ENCODE measurements at places on chromosomes 4 and X. TPM values are rescaled to one million over a fixed set of nuclear protein-coding genes. Genes with fewer than 3 reads are reported as not detected.

USP17L30 gene
- total RNA-seq = not detected

GAB1 gene
- total RNA-seq = 7.1 TPM

GABRA4 gene
- total RNA-seq = 0.12 TPM

CYP2U1 gene
- 9.0 TPM for total RNA-seq

GAGE12J gene
- not detected for total RNA-seq

ARHGAP6 gene
- 9.9 TPM for total RNA-seq

RENBP gene
- total RNA-seq = 18.8 TPM

CFI gene
- total RNA-seq = 9.3 TPM

FAM193A gene
- total RNA-seq = 11.1 TPM

H2BW1 gene
- total RNA-seq = not detected

CT45A1 gene
- total RNA-seq = not detected

ZNF711 gene
- 0.13 TPM for total RNA-seq

TKTL2 gene
- total RNA-seq = not detected

MAGEA4 gene
- not detected for total RNA-seq

DUX4 gene
- total RNA-seq = not detected

ERAS gene
- total RNA-seq = not detected

UGT2B11 gene
- not detected for total RNA-seq

NXF2 gene
- not detected for total RNA-seq

GYG2 gene
- total RNA-seq = 0.06 TPM

DCAF12L1 gene
- total RNA-seq = not detected

F8A2 gene
- total RNA-seq = not detected

NDP gene
- 15.3 TPM for total RNA-seq

GAGE12H gene
- total RNA-seq = not detected

GLOD5 gene
- not detected for total RNA-seq

SYTL5 gene
- total RNA-seq = 0.40 TPM

CSAG1 gene
- total RNA-seq = not detected

NXF2B gene
- total RNA-seq = not detected

PHOX2B gene
- not detected for total RNA-seq

ASMT gene
- total RNA-seq = not detected

KLHL13 gene
- total RNA-seq = 37.9 TPM
